Erythroblast (primary cell): ENCODE measurements at places on chromosomes 5 and 9.

GRCh38 chr9:113949571-113950078 is 73.5 kb downstream of the ZNF618 start:
- no peak for DNase-seq

DNA sequence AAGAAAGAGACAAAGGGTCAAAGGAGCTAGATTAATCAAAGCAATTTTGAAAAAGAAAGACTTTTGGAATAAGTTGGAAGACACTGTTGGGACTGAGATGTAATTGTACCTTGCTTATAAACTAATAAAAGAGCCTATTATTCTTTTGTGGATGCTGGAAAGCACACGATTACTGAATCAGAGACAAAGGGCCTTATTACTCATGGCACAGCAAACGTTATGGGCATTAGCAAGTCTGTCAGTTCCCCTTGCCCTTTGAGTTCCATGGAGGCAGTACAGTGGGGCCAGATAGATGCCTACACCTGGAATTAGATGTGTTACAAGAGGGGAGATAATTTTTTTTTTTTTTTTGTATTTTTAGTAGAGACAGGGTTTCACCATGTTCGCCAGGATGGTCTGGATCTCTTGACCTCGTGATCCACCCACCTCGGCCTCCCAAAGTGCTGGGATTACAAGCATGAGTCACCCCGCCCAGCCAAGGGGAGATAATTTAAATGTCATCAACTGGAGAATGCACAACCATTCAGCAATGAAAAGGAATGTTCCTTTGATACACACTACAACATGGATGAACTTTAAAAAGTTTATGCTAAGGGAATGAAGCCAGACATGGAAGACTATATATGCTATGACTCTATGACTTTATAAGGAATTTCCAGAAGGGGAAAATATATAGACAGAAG is 128.9 kb downstream of the STARD4 start:
- no peak for DNase-seq

DNA sequence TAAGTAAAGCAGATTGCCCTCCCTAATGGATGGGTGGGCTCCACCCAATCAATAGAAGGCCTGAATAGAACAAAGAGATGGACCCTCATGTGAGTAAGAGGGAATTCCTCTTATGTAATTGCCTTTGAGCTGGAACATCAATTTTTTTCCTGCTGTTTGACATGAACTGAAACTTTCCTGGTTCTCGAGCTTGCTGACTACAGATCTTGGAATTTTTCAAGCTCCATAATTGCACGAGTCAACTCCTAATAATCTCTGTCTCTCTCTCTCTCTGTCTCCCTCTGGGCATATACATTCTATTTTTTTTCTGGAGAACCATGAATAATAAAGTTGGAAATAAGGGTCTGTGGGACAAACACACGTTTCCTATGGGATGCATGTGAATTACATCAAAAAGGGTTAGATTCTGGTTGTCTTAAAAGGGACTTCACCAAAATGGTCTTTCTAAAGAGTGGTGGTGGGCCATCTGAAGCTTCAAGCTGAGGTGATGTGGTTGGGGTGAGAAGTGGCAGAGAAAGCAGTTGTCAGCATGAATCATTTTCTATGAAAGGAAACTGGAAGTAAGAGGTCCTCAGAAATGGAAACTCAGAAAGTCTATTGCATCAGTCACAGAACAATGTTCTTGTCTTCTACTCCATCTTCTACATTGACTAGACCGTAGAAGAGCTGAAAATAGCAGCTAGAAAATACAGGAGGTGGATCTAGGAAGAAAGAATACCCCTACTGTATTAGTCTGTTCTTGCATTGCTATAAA is 47.0 kb upstream of the HOMER1 start:
- no peak for DNase-seq

- no peak for DNase-seq
Measured at GRCh38 chr5:178058321-178059012, 54.9 kb upstream of the N4BP3 start.

DNA sequence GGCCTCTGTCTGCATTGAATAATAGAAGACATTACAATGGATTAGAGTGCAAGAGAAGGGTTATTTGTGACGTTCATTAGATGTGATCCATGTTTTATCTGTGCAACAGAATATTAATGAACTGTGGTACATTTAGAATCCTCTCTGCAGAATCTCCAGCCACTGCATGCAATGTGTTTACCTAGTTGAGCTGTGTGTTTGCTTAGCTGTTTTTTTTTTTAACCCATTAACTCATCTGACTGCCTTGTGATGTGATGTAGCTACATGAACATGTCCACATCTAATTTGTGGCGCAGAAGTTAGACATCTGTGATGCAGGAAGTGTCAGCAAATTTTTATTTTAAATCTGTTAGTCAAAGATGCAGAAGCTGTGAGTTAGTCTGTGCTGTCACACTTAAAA is 236.9 kb downstream of the CD180 start:
- DNase-seq, result no peak

DNA sequence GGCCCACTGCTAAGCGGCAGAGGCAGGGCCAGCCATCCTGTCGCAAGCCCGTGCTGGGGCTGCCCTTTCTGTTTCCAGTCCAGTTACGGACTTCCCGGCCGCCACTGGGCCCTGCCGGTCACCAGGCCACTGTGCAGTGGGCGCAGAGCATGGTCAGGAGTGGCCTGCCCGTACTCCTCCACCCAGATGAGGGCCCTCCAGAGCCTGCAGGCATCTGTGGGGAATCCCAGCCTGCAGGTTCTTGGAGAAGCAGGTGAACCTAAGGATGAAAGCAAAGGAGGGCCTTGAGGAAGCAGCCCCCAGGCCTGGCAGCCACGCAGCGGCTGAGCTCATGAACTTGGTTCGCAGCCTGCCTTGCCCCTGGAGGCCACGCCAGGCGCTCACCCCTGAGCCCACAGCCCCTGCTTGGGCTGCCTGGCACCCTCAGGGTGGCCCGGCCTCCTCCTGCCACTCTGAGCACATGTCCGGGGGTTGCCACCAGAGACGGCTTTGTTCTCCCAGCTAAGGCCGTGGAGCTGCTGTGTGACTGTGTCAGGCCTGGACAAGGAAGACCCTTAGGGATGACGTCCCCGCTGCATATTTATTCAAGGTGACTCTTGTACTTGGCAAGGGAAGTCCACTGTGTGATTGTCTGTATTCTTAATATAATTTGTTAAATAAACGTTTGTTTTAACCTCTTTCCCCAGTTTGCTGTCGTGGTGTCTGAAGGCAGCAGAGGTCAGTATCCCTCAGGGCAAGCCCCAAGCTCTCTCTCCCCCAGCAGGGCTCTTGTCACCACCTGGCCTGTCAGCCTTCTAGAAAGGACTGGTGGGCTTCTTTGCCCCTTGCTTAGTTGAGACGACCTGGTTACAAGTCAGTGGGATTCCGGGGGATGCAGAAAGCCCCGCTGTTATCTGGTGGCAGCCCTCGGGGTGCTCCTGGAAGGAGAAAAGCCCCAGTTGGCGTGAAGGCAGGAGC is 107.1 kb upstream of the LMX1B start:
- DNase-seq, result no peak

GRCh38 chr5:122846051-122846550 is 688 bp downstream of the SNX24 start:
- peak; percentile 35 for DNase-seq

DNA sequence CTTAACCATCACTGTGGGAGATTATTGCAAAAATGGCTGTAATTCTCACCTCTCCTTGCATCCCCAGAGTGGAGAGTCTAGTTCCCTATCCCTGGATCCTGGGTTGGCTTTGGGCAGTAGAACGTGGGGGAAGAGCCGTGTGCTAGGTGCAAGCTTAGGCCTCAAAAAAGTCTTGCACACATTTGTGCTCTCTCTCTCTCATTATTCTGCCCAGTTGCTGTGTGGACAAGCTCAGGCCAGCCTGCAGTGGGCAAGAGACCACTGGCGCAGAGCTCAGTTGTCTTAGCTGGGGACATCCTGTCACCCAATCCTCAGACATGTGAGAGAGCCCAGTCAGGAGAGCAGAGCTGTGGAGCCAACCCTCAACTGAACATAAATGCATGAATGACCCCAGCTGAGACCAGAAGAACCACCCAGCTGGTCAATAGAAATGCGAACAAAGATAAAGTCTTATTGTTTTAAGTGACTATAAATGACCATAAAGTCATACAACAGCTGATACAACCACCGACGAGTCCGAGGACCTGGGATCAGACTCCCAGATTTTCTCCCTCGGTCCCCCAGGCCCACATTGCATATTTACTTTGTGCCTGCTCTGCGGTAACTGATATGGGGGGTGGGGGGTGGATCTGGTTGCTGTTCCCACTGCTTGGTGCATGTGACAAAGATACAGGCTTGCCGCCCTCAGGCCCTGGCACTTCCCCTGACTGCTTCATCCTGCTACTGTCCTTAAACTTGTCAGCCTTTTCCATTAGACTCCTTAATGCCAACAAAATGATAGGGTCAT is 166.4 kb upstream of the MVB12B start:
- no peak for DNase-seq

GRCh38 chr9:109251080-109251775 is 69.6 kb downstream of the EPB41L4B start:
- DNase-seq, result no peak

DNA sequence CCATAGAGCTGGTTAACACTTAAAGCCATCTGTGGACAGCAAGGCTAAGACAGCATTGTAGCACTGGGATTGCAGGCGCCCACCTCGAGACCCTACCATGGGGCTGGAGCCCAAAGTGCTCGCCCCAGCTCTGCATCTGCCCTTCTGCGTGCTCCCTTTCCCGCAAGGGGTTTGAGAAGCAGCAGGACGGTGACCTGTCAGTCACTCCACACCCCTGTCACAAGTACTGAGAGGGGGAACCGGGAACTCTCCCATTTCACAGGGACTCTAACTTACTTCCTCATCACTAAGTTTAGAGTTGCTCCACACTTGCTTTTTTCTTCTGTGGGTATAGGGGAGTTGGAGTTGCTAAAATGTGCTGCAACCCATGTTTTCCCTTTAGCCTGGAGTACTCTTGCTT is 273.2 kb downstream of the SMARCA2 start:
- DNase-seq, result no peak

GRCh38 chr9:109730228-109730627 is 49.8 kb upstream of the PALM2AKAP2 start:
- DNase-seq, result no peak

DNA sequence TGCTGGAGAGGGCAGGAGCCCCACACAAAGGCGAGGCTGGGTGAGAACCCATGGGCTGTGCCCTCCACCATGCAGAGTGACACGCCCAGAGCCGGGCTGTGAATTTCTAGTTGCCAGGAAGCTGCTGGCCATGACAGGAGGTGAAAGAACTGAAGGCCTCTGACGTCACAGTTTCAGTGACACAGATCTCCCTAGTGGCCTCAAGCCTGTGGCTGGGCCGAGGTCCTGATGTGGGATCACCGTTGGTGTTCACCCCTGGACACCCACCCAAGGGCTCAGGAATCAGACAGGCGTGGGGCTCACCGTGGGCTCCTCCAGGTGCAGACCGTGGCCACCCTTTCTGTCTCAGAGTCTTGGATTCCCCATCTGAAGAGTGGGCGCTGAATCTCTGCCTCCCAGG is 39.9 kb downstream of the MSX2 start:
- no peak for DNase-seq

DNA sequence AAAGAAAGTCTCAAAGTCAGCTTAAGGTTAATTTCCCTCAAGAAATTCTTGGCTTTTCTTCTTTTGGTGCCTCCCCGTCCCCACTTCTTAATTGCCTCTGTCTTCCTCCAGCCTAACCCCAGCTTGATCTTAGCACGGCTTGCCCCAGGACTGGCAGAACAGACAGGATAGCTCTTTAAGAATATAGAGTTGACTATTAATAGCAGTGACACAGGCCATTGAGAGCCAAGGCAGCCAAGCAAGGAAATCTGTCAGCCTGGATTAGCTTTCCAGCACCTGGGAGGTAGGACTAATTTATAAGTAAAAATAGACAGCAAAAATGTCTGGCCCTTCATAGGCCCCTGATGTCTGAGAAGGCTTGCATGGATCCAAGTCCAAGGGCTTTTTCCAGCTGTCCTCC is 384.6 kb upstream of the SLC30A5 start:
- DNase-seq, result no peak

DNA sequence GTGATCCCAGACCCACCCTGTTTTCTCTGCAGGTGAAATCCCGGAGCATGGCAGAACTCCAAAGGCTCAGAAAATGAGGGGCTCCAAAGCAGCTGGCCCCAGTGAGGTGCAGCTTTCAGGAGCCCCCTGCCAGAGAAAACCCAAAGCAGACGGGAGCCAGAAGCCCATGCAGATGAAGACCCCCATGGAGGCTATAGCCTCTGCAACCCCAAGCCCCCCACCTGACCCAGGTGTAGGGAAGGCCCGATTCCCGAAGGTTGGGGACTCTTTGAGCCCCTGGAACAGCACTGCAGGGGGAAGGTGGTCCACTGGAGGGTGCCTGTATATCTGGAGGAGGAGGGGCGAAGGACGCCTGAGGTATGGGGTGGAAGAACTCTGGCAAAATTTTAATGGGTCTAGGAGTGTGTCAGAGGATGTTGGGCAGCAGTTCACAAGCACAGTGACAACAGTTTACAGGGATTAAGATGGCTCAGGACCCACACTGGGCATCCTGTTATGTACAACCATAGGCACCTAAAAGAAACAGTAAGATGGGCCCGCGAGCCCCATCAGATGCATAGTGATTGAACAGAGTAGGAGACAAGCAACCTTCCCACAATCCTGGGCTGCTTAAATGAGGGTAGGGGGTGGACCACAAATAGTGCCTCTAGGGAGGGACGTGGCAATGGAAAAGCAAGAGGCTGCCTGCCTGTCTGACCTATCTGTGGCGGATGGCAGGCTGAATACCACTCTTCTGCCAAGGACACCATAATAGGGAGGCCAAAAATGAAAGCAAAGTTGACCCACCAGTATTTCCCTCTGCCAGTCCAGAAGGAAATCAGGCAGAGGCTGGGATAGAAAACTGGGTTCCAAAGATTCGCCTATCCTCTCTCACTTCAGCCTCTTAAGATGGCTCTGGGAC is 16.4 kb upstream of the ANXA6 start:
- DNase-seq, result no peak

DNA sequence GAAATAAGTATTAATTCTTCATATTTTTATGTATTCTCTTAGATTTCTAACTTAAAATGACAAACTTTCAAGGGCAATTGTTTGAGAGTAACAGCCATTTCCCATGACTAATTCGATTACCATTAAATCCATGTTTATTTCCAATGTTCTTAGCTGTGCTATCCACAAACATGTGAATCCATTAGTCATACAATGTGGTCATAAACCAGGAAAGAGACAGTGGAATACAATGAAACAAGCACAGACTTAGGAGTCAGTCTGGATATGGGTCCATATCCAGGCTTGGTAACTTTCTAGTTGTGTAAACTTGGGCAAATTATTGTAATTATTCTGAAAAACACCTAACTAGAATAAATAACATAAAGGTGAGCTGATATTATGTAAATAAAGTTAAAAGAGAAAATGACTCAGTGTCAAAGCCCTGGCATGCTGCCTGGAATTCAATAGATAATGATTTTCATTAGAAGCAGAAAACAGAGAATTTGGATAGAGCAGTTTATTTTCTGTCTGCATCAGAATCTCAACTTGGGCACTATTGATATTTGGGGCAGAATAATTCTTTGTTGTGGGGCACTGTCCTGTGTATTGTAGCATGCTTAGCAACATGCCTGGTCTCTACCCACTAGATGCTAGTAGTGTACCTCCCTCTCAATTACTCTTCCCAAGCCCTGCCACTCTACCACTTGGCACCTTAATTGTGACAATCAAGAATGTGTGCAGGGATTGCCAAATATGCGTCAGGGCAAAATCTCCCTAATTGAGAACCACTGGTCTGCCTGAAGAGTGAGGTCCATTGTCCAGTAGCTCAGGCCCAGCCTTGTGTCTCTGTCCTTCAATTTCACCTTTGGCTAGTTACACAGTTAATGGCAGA is 44.7 kb upstream of the SLC27A6 start:
- no peak for DNase-seq
